ENCODE measurements at places on chromosomes 6 and 20.

- no peak for DNase-seq
Measured at GRCh38 chr6:153001767-153002612, 519 bp downstream of the MTRF1L start.

- no peak for DNase-seq
Measured at GRCh38 chr20:19777315-19777714, 19.3 kb downstream of the RIN2 start.

GRCh38 chr6:144601221-144601620, 316.1 kb downstream of the UTRN start:
- peak; percentile 74 for DNase-seq

- no peak for DNase-seq
Measured at GRCh38 chr6:108966855-108967755, 118.9 kb downstream of the ARMC2 start.

DNA sequence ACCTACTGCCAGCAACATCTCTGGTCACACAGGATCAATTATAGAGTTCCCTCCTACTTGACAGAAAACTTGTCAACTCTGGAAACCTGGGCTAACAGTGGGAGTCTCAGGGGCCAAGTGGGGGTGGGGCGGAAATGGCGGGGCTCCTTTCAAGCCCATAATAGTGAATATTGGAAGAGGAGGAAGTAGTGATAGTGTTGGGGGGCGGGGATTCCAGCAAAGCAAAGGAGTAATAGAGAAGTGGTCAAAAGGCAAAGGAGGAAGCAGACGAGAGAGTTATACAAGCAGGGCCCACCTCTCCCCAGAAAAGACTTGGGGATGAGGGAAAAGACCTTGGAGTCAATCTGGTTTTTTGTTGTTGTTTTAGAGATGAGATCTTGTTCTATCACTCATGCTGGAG, 2.1 kb downstream of the DEF6 start:
- DNase-seq = no peak

DNA sequence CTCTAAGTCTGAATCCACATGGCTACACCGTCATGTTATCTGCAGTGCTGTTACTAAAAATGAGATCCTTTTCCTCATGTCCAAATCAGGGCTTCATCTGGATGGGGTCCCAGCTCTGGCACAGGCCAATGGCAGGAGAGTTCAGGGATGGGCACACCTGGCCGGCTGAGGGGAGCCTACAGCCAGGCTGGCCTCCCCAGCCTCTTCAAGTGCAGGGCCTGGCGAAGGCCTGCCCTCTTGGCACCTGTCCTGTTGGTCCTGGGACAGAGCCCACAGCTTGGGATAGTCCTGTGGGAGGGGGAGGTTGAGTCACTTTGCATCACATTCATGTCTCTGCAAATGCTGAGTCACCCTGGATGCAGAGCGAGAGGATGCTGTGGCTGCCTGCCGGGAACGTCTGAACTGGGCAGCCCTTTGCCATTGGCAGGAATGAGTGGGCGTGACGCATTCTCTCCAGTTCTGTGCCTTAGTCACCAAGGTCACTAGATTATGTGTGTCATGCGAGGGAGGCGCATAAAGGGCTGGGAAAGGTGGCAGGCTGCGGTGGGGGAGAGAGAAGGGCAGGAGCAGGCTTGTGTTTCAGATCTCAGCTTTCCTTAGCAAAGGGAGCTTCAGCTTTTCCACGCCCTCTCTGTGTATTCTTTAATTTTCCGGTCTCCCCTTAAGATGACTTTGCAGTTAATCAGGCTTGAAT, 223.2 kb upstream of the ECI2 start:
- DNase-seq = peak; percentile 98

GRCh38 chr6:132820629-132821381, 6.4 kb downstream of the RPS12 start:
- DNase-seq = no peak

All from BJ (cell line).